K562 (cell line): ENCODE measurements at places on chromosomes 6 and 20. TPM values are rescaled to one million over a fixed set of nuclear protein-coding genes. Genes with fewer than 3 reads are reported as not detected.

GRCh38 chr6:147173140-147173539, 31.1 kb upstream of the STXBP5 start:
- no peak for DNase-seq
- H3K4me1 ChIP-seq: no peaks in the 10 kb centered on the region
- no peaks in the 10 kb centered on the region for H3K27me3 ChIP-seq
- no peaks in the 10 kb centered on the region for H3K36me3 ChIP-seq
- H3K27ac ChIP-seq: no peak overlapping the region

DNA sequence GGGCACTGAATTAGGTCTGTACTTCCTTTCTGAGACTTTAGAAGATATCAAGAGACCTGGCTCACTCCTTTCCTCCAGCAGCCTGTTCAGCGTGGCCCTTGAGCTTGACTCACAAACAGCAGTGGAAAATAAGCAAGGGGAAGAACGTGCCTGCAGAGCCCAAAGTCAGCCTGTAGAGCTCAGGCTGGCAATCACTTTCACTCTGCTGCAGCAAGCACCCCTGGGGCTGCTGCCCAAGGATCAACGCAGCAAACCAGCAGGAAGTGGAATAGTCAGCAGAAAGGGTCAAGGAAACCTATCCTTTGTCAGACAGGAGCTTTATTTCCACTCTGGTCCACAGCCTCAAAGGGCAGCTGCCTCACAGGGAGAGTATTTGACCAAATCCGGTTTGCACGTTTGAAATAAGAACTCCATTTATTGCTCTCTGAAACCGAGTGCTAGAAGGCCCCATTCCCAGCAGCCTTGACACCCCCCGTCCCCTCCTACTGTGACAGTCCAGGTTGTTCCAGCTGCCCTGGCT, 77.4 kb downstream of the PRDM1 start:
- no peak for DNase-seq
- H3K4me1 ChIP-seq: no peaks in the 10 kb centered on the region
- no peak overlapping the region for H3K27ac ChIP-seq
- H3K27me3 ChIP-seq: no peaks in the 10 kb centered on the region; the same call in 2 of the 3 replicates

DNA sequence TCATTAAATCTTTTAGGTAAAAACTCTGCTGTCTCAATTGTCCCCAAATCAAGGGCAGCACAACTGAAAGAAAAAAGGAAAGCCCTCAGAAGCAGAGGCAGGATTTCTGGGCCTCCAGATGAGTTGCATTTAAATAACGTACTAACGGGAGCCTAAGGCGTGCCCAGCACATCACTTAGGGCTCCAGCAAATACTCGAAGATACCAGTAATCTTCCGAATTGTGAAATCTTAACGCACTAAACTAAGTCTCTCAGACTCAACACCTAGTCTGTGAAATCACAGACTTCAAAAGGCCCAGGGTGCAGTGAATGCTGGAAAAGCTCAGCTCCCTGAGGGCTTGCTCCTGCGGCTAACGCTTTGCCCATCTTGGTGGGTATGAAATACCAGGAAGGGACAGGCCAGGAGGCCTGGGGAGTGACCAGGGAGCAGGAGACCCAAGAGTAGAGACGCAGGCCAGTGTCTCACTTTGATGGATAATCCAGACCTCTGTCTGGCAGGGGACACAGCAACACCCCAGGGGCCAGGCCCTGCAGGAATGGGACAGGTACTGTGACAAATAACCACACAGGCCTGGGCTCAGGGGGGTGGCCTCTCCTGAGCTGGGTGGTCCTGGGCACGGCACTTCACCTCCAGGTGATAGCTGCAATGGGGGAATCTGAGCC, 36.4 kb downstream of the RRBP1 start:
- peaks cover 15% of the 10 kb centered on the region for H3K4me1 ChIP-seq
- no peak overlapping the region for H3K27ac ChIP-seq
- DNase-seq: no peak
- no peak overlapping the region for H3K4me3 ChIP-seq
- 0 out of 3 replicates have a peak, but pooled peaks cover 7% of the 10 kb centered on the region for H3K36me3 ChIP-seq
- H3K27me3 ChIP-seq: no peaks in the 10 kb centered on the region

GRCh38 chr6:24778878-24779277, 4.1 kb downstream of the GMNN start:
- peaks cover 67% of the 10 kb centered on the region for H3K36me3 ChIP-seq
- peaks cover 7% of the 10 kb centered on the region for H3K4me1 ChIP-seq
- H3K4me3 ChIP-seq: no peak overlapping the region
- no peaks in the 10 kb centered on the region for H3K27me3 ChIP-seq
- no peak overlapping the region for H3K27ac ChIP-seq

DNA sequence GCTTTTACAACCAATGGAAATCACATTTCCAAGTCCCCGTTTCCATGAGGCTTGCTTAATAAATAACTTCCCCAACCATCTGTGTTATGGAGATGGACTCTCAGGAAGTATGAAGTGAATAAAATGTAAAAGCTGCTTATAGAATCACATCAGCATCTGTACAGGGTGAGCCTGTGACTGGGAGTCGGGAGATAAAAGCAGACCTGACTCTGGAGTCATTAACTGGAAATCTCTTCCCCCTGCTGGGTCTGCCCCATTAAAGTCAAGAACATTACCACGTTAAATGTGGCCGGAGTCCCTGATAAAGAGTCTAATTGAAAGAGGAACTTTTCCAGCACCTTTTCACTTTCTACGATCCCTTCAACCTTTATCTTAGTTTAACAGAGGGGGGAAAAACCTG, 368.5 kb downstream of the DOK5 start:
- no peak overlapping the region for H3K4me3 ChIP-seq
- DNase-seq: no peak
- no peaks in the 10 kb centered on the region for H3K4me1 ChIP-seq
- H3K27ac ChIP-seq: no peak overlapping the region
- H3K36me3 ChIP-seq: no peaks in the 10 kb centered on the region

DNA sequence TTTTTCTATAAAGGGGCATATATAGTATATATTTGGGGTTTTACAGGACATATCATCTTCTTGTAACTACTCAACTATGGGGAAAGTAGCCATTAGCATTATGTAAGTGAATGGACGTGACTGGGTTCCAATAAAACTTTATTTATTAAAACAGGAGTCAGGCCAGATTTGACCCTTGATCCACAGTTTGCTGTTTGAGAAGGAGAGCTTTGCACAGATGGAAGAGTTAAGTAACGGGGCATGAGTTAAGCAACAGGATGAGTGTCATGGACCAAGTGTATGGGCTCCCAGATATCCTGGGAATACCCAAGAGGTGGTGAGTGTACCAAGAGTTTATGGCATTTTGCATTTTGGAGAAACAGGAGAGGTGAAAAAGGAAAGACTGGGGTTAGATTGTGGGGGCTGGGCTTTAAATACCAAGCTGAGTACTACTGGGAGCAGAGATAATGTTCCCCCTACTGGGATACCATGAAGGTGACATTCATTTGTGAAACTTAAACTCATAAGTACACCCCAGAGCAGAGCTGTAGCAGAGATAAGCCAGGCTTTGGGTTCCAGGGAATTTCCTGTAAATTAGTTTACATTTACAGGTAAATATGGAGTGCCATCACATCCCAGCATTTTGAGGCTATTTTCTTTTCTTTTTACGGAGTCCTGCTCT, 18.5 kb upstream of the SCUBE3 start:
- no peak overlapping the region for H3K27ac ChIP-seq
- H3K27me3 ChIP-seq: peaks cover 16% of the 10 kb centered on the region
- peaks cover 12% of the 10 kb centered on the region; the same call in 2 of the 3 replicates for H3K4me1 ChIP-seq

- no peak for DNase-seq
- H3K4me3 ChIP-seq: no peak overlapping the region
- no peaks in the 10 kb centered on the region for H3K4me1 ChIP-seq
- H3K27me3 ChIP-seq: no peaks in the 10 kb centered on the region
- no peaks in the 10 kb centered on the region for H3K36me3 ChIP-seq
These were observed 86.4 kb upstream of the ARG1 start for GRCh38 chr6:131486608-131487007.

DNA sequence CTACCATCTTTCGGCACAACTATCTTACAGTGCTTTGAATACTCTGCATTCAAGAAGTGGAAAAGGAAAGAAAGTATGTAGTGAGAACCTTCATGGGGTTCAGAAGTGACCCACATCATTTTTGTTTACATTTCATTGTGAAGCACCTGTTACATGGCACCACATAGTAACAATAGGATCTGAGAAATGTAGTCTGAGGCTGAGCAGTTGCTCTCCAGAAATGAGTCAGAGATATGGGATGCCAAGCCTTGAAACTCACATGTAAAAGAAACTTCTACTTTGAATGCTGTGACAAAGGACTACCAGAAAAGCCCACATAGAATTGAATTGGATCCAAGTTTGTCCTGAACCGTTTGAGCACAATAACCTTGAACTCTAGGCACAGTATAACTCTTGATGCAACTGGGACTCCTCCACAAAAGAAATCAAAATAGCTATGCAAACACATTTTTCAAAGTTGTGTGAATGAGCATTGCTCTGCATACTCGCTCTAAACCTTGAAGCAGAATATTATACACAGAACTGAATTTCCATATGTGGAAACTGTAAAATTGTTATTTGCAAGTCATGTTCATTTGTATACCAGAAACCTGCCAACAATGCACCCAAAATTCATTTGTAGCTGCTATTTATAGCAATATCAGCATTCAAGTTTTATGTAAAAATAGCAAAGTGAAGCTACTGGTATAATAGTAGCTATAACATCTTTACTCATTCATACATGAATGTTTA, 400.9 kb upstream of the POU3F2 start:
- H3K4me1 ChIP-seq: no peaks in the 10 kb centered on the region
- no peak overlapping the region for H3K4me3 ChIP-seq
- no peak for DNase-seq

DNA sequence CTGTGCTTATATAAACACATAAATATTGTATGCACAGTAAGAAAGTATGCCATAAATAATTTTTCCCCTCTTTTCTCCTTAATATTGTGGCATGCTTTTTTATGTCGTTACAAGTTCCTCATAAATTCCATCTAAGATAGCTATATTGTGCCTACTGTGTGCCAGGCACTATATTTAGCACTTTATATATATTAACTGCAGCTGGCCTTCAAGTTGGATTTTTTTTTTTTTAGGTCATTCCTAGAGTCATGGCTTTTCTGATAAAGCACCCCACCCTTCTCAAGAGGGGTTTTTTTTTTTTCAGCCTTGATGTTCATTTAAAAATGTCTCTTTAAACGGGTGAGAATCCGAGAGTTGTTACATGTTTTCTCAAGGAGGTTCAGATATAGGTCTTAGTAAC, 42.8 kb upstream of the RNF8 start:
- no peak overlapping the region for H3K27ac ChIP-seq
- H3K4me3 ChIP-seq: no peak overlapping the region
- no peak for DNase-seq
- peaks cover 21% of the 10 kb centered on the region for H3K4me1 ChIP-seq
- peaks cover 63% of the 10 kb centered on the region for H3K36me3 ChIP-seq
- no peaks in the 10 kb centered on the region for H3K27me3 ChIP-seq

DNA sequence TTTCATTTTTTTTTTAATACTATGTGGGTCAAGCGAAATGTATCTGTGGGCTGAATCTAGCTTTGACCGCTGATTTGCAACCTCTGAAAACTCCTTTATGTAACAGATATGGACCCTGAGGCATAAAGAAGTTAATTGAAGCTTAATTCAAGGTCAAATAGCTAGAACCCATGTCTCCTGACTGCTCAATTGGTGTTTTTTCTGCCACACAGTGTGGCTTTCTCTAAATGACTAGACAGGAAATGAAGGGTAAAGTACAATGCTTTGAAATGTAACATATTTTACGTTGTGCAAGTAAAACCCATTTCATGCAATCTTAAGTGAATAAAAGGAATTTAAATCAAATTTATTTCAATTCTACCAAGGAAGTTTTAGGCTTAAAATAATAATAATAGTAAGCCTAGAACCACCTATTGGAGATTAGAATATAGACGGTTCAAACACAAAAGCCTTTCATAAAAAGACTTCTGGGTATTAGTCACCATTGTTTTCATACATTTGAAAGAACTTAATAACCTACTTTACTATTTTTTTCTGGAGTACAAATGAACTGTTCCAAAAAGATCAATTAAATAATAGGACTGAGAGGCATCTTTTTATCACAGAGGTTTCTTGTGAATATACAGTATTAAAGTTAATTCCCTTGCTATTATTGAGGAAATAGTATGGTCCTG, 279.8 kb downstream of the EPHA7 start:
- no peak for DNase-seq
- H3K27me3 ChIP-seq: no peaks in the 10 kb centered on the region
- no peak overlapping the region for H3K4me3 ChIP-seq
- H3K4me1 ChIP-seq: no peaks in the 10 kb centered on the region
- no peaks in the 10 kb centered on the region for H3K36me3 ChIP-seq

DNA sequence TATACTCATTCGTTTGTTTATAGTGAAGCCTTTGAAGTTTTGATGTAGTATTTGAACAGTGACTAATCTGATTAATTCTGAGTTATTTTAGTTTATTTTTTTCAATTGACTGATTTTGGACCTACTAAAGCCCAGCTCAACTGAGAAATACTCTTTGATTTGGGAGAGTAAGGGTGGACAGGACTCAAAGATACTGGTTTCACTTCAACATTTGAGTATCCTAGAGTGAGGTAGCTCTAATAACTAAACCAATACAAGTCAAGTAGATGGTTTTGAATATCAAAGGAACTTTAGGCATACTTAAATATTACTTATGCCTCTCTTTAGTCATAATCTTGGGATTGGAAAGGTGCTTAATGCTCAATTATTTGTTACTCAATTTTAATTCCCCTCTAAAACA, 65.6 kb downstream of the ZNF292 start:
- H3K27me3 ChIP-seq: no peaks in the 10 kb centered on the region
- no peak overlapping the region for H3K27ac ChIP-seq
- H3K4me1 ChIP-seq: no peaks in the 10 kb centered on the region
- peaks cover 74% of the 10 kb centered on the region for H3K36me3 ChIP-seq
- DNase-seq: no peak

DNA sequence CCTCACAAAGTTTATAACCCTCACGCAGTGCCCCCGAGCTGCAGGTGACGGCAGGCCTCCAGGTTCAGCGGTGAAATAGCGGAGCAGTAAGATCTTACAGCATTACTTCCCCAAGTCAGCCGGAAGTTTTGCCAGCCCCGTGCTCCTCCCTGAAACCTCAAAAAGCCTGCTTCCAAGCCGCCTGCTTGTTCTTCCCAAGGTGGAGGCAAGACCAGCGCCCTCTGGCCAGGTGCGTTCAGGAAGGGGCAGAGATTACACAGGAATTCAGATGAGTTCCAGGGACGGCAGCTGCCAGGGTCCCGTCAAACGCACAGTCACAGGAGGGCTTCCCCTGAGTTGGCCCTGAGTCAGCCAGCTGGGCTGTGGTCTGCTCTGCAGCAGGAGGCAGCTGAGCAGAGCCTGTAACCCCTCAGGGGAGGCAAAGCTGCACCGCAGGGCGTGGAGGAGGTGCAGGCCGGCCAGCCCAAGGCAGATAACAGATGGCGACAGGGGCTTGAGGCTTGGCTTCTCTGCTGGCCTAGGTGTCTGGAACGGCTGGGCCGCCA, 124.1 kb upstream of the RPS6KA2 start:
- DNase-seq: no peak
- H3K27me3 ChIP-seq: peaks cover 70% of the 10 kb centered on the region

SLC22A16 gene
- not detected in 2 replicates for total RNA-seq

C20orf202 gene
- 0.11 TPM in 1 of 2 replicates, not detected in the other for total RNA-seq

MYCT1 gene
- total RNA-seq: not detected in 2 replicates

RAET1E gene
- not detected in 2 replicates for total RNA-seq

RBM12 gene
- 120 TPM in 2 replicates for total RNA-seq

RPS21 gene
- 3,091 and 3,491 TPM in 2 replicates for total RNA-seq
